Right lung (tissue), 10 donors: ENCODE measurements at places on chromosomes 3 and 15. TPM values are rescaled to one million over a fixed set of nuclear protein-coding genes. Genes with fewer than 3 reads are reported as not detected.

GRCh38 chr15:57559875-57560274 lies 31.8 kb upstream of the MYZAP start:
- DNase-seq = no peak

GRCh38 chr3:179113903-179114302 lies 34.3 kb upstream of the PIK3CA start:
- DNase-seq = no peak

- DNase-seq = no peak
Measured at GRCh38 chr15:76289582-76289981, 21.7 kb downstream of the ETFA start.

DNA sequence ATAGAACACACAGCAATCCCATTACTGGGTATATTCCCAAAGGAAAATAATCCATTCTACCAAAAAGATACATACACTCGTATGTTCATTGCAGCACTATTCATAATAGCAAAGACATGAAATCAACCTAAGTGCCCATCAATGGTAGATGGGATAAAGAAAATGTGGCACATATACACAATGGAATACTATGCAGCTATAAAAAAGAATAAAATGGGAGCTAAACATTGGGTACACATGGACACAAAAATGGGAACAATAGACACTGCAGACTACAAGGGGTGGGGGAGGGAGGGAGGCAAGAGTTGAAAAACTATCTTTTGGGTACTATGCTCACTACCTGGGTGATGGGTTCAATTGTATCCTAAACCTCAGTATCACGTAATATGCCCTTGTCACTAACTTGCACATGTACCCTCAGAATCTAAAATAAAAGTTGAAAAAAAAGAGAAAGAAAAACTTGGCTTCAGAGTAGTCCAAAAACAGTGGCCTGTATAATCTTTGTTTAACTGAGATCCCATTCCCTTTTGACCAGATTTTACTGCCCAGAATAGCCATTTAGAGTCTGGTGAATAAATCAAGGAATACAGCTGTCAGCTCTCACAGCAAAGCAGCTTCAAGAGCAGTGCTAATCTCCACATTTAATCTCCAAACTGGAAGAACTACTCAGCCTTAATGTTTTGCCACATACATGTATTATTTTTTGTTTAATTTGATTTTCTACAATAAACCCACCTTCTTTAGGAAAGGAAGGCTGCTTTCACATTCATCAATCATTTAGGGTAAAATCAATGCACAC lies 54.5 kb upstream of the XRN1 start:
- DNase-seq = no peak

- no peak for DNase-seq
Measured at GRCh38 chr15:68993276-68993675, 21.2 kb upstream of the NOX5 start.

GRCh38 chr15:33310481-33311311 lies at the start of gene RYR3:
RYR3 (plus strand) TSS chr15:33310967; CDS start chr15:33311046, 79 bp downstream.
- DNase-seq = peak; percentile 42

GRCh38 chr15:32979710-32980109 lies 214.8 kb downstream of the FMN1 start:
- no peak for DNase-seq

DNA sequence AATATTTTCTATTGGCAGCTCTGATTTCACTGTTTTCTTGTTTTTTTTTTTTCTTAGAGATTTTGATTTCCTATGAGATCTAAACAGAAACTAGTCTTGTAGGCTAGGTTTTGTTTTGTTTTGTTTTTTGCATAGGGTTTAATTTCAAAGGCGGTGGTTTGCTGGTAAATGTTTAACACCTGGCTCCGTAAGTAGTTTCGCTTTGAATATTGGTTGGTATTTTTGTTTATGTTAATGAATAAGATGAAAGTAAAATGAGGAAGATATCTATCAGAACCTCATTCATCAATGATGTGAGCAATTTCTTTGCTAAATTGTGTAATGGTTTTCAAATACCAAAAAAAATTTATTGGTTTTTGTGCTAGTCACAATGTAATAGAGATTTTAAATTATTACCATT lies 39.7 kb upstream of the TM4SF1 start:
- DNase-seq = no peak

- no peak for DNase-seq
Measured at GRCh38 chr3:75327453-75327852, 336.7 kb upstream of the FRG2C start.

- DNase-seq = no peak
Measured at GRCh38 chr15:91127236-91127955, 27.3 kb downstream of the SV2B start.

- DNase-seq = peak; percentile 64
Measured at GRCh38 chr15:86840996-86841395, 761.3 kb downstream of the AGBL1 start.

GRCh38 chr15:88904257-88904623 lies 8.9 kb upstream of the HAPLN3 start:
- no peak for DNase-seq

DNA sequence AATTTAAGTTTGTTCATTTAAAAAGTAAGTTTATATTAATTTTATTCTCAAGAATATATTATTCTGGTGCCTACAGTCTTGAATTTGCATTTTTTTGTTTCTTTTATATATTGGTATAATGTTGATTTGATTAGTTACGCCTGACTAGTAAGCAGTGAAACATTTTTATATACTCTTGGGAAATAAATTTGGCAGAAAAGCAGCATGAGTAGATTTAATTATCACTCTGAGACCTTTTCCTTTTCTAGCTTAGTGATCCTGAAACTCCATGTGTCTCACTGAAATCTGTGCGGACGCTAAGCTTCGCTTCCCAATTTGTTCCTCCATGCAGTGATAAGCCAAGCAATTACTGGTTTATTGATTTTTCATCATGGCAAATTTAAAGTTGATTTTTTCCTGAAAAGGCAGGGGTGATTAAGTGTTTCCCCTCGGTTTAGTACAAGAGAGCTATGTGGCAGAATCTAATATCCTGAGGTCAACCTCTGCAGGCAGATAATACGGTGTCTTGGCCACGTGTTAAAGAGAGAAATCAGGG lies 87.2 kb upstream of the MLF1 start:
- no peak for DNase-seq

GRCh38 chr3:105866656-105867653 lies 1.9 kb downstream of the CBLB start:
- DNase-seq = no peak

DNA sequence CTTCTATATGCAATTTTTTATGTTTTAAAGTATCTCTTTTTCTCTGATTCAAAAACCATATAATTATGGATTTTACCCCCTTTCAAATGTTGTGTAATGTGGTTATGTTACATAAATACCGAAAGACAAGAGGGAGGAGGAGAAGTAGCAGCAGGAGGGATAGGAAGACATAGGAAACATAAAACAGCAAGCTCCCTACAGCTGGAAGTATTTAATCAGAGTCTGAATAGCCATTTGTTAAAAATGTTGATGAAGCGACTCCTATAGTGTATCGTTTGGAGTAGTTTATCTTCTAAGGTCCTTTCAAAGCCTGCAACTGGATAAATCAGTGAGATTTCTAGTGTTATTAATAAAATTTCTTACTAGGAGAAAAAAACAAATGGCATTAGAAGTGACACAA lies 598.1 kb upstream of the GOLIM4 start:
- DNase-seq = no peak

- DNase-seq = no peak
Measured at GRCh38 chr15:25787855-25788520, 75.1 kb downstream of the ATP10A start.

DNA sequence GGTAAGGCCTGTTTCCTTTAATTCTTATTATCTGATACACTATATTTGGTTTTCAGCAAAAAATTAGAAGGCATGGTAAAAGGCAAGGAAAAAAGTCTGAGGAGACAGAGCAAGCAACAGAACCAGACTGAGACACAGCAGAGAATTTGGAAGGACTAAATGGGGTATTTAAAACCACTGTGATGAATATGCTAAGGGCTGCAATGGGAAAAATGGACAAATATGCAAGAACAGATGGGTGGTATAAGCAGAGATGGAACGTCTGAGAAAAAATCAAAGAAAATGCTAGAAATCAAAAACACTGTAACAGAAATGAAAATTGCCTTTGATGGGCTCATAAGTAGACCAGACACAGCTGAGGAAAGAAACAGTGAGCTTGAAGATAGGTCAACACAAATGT lies 50.8 kb upstream of the NSMCE3 start:
- DNase-seq = no peak

GRCh38 chr3:78021710-78022109 lies 981.8 kb downstream of the ROBO2 start:
- DNase-seq = no peak

- no peak for DNase-seq
Measured at GRCh38 chr15:39200586-39200985, 380.3 kb upstream of the THBS1 start.

DNA sequence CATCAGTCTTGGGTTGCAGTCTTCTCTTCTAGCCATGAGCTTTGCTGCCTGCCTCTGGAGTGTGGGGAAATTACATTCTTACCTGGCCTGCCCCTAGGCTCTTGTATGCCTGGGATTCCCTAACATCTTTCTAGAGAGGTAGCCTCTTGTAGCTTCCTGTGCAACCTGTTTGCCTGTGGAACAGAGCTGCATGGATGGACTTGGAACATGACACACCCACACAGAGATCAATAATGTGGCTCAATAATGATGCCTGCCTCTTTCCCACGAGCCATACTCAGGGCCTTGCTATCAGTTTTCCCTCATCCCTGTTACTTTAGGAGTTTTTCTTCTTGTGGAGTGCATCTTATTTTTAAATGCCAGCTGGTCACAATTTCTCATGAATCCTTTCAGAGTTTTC lies 11.4 kb downstream of the CHCHD6 start:
- no peak for DNase-seq

DNA sequence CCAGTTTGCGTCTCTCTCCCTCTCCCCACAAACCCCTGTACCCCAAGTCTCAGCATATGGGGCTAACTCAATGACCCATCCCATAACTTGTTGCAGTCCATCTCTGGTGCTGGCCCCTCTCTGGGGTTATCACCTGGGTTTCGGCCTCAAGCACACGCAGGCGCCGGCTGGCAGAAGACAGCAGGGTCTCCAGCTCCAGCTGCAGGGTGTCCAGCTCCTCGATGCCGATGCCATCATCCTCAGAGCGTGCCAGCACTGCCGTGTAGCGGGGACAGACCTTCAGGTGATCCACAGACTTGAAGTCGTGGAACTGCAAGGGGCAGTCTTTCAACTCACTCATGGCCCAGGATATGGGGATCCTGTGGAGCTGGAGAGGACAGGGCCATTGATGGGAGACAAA lies 1.1 kb downstream of the TADA3 start:
- no peak for DNase-seq

DNA sequence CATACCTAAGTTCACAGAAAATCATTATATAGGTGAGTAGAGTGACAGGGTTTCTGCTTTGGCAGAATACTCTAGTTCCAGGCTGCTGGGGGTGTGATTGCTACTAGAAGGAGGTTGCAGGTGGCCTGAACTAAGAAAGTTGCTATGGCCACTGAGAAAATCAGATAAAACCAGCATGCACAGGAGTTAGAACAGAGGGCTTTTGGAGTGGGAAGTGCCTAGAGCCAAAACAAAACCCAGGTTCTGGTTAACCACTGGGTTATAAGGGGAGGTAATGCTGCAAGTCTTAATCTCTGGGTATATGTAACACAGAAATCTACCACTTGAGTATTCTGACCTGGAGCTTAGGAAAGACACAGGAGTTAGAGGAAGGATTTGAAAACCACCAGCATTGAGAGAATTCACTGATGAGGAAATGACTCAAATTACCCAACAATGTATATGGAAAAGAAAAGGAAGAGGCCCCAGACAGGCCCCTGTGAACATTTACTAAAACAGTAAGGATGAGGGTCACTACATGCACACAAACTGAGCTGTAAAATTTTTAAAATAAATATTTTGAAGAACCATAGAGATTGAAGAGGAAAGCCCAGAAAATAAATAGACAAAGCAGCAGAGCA lies 60.0 kb downstream of the PLOD2 start:
- DNase-seq = no peak

DNA sequence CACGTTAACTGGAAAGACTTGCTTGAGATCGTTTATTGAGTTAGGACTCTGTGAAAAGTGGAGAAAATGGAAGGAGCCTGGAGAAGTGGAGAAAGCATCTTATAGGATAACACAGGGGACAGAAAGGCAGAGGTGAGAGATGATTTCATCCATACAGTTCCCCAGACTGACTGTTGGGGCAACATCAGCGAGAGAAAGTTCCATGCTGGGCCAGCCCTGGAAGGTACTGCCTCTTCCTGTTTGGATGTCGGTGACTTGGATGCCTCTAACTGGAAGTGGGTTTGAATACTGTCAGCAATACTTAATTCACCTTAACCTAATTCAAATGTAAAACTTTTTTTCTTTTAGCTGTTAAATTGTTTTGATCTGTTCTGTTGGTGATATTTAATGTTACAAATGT lies 32.3 kb downstream of the ATP13A5 start:
- DNase-seq = no peak

GRCh38 chr3:33438284-33438668 lies 1.9 kb downstream of the UBP1 start:
- DNase-seq = peak; percentile 34

DNA sequence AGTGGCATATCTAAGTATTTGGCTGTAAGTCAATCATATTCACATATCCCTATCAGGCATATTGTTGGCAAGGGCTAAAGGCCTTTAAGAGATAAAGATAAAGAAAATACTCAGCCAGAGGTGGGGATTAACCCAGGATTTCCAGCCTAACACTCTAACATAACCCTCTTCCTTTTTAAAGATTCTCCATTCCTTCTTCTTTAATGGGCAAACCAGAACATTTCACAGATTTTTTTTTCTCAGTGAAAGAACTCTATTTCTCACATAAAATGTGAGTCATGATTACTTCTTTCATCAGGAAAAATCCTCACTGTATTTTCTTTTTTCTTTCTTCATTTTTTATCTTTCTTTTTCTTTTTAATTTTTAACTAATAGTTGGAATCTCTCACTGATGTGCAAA lies 200.4 kb downstream of the NR1D2 start:
- DNase-seq = no peak

The LMOD3 gene
- polyA plus RNA-seq = 5.2 TPM

The NPAP1 gene
- polyA plus RNA-seq = 0.81 TPM

The SCN11A gene
- 0.97 TPM for polyA plus RNA-seq

The GNAT1 gene
- polyA plus RNA-seq = not detected

The UROC1 gene
- 0.18 TPM for polyA plus RNA-seq

The DPPA4 gene
- polyA plus RNA-seq = 5.3 TPM

The EIF3J gene
- polyA plus RNA-seq = 82.4 TPM

The ARIH1 gene
- 205 TPM for polyA plus RNA-seq

The ARID3B gene
- 11.0 TPM for polyA plus RNA-seq

The MYD88 gene
- 38.4 TPM for polyA plus RNA-seq
